ENCODE measurements at places on chromosomes 1 and 21. TPM values are rescaled to one million over a fixed set of nuclear protein-coding genes. Genes with fewer than 3 reads are reported as not detected.
A peak's percentile ranks its signal among the peaks of the same experiment; 100 is the strongest.

Gene ACTN2
- 0.91 TPM for total RNA-seq

Gene TEDDM1
- not detected for total RNA-seq

Gene ZBTB8B
- 3.3 TPM for total RNA-seq

GRCh38 chr1:77605246-77606026 lies 77.0 kb downstream of the ZZZ3 start:
- peaks cover 48% of the 10 kb centered on the region for H3K36me3 ChIP-seq
- no peak for DNase-seq

GRCh38 chr1:184506481-184506880 lies 119.7 kb downstream of the C1orf21 start:
- H3K4me3 ChIP-seq = no peak overlapping the region
- H3K36me3 ChIP-seq = peaks cover 4% of the 10 kb centered on the region
- H3K27ac ChIP-seq = no peak overlapping the region

- H3K4me3 ChIP-seq = no peak within 1 kb of the TSS
- no peak for DNase-seq
- H3K27ac ChIP-seq = peak within 1 kb of the TSS; percentile 84
- peaks cover 17% of the 10 kb centered on the region for H3K4me1 ChIP-seq
- H3K27me3 ChIP-seq = peaks cover 56% of the 10 kb centered on the region
These were observed at the start of gene ITGB2 for GRCh38 chr21:44920694-44921604. Gene ITGB2 (minus strand): TSS chr21:44920899. CDS start chr21:44910782, 10,117 bp downstream.
